Renal cortex interstitium (tissue), 15 donors: ENCODE measurements at places on chromosomes 1 and 21.

- DNase-seq: no peak
Observed at GRCh38 chr1:107794571-107794970, 170.4 kb downstream of the VAV3 start.

- no peak for DNase-seq
Observed at GRCh38 chr1:1292851-1293250, 12.6 kb downstream of the SCNN1D start.

GRCh38 chr1:217620814-217621213, 10.1 kb downstream of the GPATCH2 start:
- no peak for DNase-seq

DNA sequence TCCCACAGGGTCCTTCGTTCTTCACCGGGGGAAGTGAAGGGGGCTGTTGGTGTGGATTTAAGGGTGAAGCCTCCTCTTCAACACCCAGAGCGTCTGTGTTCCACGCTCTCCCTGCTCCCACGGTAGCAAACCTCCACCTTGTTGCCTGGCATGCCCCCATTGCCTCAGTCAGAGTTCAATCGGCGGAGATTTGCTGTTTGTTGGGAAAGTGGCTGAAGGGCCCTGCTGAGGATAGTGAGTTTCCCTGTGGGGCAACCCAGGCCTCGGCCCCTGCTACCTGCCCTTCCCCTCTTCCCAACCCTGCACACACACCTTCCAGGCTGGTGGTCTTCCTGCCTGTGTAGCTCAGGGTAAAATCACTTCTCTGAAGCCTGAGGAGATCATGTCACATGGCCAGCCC, 60.5 kb downstream of the TOR1AIP2 start:
- DNase-seq: no peak

DNA sequence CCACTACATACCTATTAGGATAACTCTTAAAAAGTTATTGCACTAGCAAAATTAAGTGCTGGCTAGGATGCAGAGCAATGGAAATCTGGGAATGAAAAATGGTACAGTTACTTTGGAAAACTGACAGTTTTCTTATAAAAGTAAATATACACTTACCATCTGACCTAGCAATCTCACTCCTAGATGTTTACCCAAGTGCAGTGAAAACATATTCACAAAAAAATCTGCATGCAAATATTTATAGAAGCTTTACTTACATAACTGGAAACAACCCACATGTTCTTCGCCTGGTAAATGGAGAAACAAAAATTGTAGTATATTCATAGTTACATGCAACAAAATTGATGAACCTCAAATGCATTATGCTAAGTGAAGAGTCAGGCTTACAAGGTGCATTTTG, 12.9 kb upstream of the FLG2 start:
- DNase-seq: no peak

DNA sequence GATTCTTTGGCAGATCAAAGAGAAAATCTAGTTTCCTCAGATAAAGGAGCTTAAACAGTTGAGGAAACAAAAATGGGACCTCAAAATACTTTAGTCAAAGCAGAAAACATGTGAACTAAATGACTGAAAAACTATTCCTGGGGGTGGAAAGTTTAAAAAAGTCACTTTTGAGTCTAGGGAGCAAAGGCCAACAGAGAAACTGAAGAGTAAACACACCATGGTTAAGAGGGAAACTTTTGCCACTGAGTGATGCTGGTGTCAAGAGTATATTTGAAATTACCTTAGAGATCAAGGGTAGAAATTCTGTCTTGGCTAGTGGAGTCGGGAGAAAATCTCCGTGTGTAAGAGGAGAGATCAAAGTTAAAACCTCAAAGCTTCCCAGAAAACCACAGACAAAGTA, 501.2 kb upstream of the ADGRL4 start:
- DNase-seq: no peak

DNA sequence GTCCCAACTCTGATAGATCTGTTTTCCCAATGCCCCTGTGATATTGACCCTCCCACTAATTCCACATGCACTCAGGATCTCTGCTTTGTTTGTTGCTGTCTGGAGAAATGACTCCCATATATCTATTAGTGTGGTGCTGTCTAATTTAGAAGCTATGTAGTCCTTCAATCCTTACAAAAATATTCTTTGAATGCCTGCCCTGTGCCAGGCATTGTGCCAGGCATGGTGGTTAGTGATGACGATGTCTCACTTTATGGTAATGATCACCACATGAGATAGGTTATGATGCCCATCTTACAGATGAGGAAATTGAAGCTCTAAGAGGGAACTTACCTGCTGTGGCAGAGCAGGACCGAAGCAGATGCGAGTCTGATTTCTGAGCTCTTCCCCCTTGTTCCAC, 12.9 kb downstream of the MYOG start:
- no peak for DNase-seq

GRCh38 chr1:115291741-115292140, 46.3 kb downstream of the NGF start:
- DNase-seq: no peak

DNA sequence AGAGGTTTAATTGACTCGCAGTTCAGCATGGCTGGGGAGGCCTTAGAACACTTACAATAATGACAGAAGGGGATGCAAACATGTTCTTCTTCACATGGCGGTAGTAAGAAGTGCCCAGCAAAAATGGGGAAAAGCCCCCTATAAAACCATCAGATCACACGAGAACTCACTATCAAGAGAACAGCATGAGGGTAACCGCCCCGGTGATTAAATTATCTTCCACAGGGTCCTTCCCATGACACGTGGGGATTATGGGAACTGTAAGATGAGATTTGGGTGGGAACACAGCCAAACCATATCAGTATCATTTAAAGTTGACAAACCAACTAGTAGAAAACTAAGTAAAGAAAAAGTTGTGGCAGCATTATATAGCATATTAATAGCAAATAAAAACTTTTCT, 71.3 kb upstream of the DNAJC6 start:
- DNase-seq: no peak

- no peak for DNase-seq
Observed at GRCh38 chr1:238826891-238827290, 559.5 kb upstream of the CHRM3 start.
